ENCODE measurements at places on chromosomes 1 and 21.

- no peak for DNase-seq
Measured at GRCh38 chr1:241994171-241994570, 4.7 kb downstream of the MAP1LC3C start.

DNA sequence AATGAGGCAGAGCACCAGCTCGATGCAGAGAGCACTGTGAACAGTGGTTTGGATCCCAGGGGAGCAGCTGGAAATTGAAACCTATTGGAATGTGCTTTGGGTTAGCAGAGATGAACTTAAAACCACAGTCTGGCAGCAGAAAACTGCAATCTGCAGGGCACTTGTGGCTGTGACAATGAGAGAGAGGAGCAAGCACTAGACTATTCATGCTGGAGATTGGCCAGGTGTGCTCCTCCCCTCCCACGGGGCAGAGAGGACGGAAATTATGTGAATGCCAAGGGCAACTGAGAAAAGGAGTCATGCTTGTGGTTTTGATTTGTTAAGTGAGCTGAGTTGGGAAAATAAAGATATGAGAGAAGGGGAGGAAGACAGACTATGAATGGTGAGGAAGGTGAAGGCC is 38.1 kb downstream of the HSD3B2 start:
- no peak for DNase-seq

DNA sequence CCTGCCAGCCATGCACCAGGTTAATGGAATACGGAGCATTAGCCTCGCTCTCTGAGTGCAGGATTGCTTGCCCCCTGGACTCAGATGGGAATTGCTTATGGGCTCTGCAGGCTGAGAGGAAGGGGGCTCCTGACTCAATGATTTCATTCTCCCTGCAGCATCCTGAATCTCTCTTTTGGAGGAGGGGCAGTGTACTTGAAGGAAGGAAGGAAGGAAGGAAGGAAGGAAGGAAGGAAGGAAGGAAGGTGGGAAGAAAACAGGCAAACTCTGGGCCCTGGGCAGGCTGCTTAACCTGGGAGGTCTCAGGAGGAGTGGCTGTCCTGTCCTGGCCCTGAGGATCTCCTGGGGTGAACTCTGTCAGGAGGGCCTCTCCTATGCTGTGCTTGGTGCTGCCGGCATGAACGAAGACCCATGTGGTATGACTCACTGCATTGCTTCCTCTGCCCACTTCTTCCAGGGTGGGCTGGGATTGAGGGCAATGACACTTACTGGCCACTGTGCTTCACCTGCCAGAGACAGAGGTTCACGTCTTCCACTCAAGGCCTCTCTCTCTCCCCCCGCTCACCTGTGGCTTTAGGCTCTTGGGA is 257.1 kb upstream of the CSF3R start:
- DNase-seq = no peak

DNA sequence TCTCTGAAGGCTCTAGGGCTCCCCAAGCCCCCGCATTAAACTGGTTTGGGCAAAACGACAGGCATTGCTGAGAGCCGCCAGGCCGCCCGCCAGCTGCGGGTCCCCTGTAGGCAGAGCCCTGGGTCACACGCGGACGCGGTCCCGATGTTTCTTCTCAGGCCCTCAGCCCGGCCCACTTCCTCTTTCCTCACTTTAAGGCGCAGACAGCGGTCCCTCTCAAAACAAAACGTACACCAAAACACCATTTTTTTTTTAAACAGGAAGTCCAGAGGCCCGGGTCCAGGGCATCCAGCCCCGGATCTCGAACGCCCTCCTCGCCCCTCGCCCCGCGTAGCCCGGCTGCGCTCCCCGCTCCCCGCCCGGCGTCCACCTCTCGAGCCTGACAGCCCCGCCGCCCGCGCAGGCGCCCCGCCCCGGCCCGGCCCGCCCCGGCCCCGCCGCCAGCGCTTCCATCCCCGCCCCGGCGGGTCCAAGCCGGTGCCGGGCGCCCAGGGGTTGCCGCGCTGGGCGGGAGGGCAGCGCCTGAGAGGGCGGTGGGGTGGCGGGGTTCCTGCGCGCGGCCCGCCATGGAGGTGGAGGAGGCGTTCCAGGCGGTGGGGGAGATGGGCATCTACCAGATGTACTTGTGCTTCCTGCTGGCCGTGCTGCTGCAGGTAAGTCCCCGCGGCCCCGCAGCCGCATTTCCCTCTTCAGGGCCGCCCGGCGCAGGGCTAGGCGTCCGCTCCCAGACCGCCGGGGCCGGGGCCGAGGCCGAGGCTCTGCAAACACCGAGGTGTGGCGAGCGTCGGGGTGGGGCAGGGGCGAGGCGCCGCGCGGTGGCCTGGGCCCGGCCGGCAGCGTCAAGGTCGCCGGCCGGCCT is at the start of gene SLC22A15:
TSS of gene SLC22A15 (plus strand) at position 452 of the 859 bp plus-strand sequence. CDS start at position 567, 115 bp downstream.
- peak; percentile 37 for DNase-seq

DNA sequence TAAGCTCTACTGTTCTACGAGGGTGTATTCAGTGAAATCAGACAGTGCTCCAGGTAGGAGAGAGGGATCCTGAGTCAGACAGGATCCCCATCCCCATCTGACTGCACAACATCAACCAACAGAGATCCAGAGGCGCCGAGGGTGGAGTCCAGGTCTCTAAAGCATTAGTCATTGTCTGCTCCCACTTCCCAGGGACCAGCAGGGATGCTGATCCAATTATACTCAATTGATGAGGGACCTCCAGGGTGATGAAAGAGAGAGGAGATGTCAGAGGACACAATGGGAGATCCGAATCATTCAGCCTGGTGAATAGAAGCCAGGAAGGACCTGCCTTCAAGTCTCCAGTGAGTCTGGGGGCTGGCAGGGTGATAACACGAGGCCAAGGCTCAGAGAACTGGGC is 39.5 kb upstream of the STMN1 start:
- no peak for DNase-seq

- no peak for DNase-seq
Measured at GRCh38 chr1:76135835-76136234, 61.3 kb downstream of the ST6GALNAC3 start.

DNA sequence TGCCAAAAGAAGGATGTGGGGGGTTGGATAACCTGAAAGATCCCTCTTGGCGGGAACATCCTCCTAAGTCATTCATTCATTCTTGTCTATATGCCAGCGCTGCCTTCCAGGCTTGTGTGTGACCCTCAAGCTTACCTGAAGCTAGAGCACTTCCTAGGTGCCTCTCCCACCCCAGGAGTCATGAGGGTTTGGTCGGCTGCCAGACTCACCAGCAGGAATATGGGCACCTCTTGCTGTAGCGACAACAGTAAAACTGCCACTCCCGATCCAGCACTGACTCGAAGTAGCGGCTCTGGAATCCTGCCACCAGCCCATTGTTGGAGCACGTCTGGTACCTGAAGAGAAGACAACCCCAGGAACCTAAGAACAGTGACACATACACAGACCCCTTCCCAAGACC is 15.0 kb downstream of the DPT start:
- DNase-seq = no peak

DNA sequence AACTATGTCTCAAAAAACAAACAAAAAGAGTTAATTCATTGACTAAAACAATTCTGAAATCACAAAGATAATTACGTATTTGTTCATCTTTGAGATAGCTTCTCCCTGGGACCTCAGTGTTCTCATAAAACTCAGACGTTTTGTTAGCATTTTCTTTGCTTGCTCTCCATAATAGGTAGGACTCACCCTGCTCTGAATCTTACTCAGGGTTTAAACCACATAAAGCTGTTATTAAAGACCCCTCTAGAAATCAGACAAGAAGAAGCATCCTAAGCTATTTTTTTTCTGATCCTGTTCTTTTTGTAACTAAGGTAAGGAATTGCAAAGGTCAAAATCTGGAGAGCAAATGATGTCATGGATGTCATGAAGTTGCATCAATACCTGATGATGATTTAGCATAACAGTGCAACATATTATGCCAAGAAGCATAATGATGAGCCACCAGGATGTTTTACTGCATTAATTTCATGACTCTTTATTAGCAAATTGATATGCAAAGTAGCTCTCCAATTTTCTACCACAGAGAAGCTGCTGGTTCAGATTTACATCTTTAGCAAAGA is 2.4 kb downstream of the FBXO42 start:
- DNase-seq = no peak

- no peak for DNase-seq
Measured at GRCh38 chr1:97042551-97042950, 321.0 kb downstream of the PTBP2 start.

- no peak for DNase-seq
Measured at GRCh38 chr1:222886878-222887351, 72.1 kb downstream of the DISP1 start.

DNA sequence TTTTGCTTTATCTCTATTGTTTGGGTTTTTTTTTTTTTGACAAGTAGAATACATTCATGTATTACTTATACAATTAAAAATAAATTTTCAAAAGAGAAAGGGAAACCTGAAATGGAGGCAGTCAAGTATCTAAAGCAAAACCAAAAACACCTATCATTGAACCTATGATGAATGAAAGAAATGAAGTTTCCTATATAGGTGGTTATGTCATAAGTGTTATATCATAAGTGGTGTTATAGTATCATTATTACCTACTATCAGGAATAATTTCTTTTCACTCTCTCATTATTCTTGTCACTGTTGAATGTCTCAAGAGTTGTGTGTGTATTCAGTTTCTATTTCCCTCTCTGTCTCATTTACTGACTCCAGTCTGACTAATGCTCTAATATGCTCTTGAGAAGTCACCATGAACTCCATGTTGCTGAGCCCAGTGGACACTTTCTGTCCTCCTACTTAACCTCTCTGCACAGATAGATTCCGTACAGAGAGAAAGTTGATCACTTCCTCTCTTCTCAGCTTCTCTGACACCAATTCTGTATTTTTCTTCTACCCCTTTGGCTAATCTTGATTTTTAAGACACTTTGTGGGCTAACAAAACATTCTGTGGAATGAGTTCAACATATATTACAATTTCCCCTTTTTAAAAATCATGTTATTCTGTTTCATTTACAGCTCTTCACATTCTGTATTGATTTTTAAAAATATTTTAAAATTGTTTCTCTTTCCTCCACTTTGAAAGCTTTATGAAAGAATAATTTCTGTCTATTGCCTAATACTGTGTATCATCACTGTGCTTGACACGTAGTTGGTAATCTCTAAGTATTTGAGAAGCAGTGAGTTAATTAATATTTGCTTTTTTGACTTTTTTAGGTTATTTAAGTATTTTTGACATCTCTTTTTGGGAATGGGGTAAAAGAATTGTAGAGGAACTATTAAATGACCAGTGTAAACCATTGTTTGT is 50.1 kb downstream of the RASAL2 start:
- DNase-seq = no peak

DNA sequence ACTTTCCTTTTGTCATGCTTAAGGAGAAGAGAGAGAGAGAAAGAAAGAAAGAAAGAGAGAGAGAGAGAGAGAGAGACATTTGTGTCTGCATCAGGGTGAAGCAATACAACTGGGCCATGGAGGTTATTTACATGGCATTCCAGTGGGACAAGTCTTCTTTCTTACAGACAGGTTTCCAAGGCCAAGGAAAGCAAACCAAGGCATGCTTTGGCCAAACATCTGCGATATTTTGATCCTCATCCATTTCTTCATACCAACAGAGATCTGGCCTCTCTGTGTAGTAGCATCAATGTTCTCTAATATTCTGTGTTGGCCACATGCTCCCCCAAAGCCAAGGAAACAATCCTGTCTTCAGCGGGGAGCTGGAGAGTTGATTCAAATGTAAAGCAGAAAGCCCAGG is 292.1 kb downstream of the SETD4 start:
- DNase-seq = no peak

GRCh38 chr1:221118176-221118937 is 239.1 kb downstream of the HLX start:
- DNase-seq = no peak

DNA sequence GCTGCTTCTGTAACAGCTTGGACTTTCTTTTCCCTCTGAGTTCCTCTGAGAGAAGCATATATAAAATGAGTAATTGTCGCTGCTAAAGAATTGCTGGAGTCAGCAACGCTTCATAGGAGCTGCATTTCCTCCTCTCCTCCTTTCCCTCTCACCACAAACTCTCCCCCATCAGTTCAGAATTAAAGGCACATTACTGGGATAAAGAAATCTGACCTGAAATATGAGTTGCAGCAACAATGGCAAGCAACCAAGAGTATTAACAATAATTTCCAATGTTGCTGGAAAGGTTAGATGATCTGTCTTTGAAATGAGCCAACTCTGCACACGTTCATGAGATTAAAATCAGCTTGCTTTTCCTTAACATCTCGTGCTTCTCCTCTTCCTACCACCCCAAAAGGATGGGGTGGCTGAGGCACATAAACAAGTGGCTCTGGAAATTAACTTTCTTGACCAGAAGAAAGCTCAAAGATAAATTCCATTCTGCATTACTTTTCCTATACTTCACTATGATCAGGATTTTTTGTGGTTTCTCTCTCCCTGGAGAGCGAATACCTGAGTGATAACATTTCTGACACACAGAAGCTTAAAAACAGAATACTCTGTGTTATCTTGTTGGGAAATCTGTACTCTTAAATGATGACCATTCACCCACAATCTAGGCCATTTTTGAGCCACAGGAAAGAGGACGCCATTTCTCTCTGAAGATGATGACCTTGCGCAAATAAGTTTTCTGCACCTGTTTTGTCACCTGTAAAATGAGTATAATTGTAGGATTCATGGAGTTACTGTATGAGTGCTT is 90.2 kb downstream of the TGFBR3 start:
- DNase-seq = no peak

GRCh38 chr1:221548942-221549341 is 192.9 kb downstream of the DUSP10 start:
- DNase-seq = no peak

GRCh38 chr1:196779093-196779492 is 4.5 kb downstream of the CFHR3 start:
- no peak for DNase-seq
